SHP77 (cell line): ENCODE measurements at places on chromosomes 7 and 10.

GRCh38 chr10:123203393-123204126 is 49.4 kb downstream of the BUB3 start:
- peak; percentile 61 for DNase-seq

DNA sequence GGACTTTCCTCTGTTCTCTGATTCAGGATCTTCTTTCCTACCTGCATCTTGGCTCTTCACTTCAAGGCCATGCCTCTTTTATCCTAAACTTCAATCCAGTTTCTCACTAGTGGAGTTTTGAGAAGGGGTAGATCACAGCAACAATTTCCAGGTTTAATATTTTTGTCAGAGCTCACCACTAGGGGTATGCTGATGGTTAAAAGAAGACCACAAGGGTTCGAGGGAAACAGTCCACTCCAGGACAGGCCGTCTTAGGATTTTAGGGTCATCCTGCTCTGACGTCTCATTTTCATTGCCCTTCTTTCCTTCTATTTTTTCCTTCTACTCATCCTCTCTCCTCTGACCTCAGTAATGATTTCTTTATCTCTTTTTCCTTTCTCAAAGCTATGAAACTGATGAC is 11.3 kb downstream of the STAG3 start:
- DNase-seq: no peak

DNA sequence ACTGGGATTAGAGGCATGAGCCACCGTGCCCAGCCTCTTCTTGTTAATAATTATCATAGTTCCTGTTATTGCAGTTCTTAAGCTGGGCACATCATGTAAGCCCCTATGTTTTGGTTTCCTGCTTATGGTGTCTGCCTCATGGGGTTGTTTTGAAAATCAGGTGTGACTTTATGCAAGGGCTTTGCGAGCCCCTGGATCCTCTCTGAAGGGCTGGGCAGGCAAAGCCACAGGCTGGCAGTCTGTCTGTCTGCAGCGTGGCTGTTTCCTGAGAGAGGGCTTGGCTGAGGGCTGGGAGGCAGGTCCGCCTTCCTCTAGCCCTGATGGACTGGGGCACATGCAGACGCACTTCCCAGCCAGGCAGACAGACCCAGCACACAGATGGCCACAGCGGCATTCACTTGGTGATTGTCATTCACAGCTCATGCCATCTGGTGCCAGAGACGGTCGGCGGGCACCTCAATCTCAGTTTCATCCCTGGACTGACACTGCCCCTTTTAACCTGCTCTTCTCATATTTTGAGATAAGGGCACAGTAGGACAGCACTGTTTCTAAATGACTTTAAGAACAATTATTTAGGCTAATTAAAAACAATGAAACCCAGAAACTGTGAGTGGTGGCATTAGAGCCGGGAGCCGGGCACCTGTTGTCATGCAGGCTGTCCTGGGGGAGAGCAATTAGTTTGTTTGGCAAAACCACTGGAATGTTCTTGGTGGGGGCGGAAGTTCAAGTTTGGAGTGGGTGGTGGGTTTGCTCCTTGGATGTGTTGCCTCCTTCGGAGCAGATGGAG is 35.5 kb downstream of the RBM20 start:
- DNase-seq: peak; percentile 77

DNA sequence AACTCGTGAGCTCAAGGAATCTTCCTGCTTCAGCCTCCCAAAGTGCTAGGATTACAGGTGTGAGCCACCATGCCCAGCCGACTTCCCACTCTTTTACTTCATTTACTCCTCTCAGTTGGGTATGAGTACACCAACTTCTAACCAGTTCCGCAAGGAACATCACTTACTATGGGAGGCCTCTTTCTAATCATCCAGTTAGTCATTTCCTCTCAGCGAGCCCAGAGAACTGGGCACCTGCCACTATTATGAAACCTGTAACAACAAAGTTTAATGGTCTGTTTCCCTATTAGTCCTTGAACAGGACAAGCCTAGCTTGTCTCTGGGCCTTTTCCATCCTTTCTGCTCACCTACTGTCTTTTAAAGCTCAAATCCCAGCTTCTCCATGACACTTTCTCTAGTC is 88.8 kb downstream of the DNMBP start:
- no peak for DNase-seq

DNA sequence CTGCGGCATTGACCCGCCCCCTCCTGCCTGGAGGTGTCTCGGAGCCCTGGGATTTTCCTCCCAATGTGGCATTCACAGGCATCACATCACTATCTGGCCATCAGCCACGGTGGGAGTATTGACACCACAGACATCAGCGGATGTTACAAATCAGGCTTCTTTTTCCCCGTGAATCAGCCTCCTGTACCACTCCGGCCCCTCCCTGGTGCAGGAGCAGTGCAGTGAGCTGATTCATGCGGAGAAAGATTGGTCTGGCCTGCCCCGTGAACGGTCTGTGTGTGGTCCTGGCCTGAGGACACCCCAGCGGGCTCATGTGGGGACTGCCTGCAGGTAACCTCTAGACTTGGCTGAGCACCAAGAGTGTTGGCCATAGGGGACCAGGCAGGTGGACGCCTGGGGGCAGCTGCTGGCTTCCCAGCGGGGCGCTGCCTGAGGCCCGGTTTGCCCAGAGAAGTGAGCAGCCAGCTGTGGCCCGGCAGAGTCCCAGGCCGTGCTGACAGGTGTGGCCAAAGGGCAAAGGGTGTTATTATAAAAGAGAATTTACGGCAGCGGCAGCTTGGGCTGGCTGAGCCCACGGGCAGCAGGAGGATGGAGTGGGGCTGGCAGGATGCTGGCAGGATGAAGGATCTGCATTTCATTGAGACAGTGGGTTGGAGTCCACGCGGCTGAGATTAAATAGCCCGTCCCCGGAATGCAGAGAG is 32.1 kb upstream of the GNA12 start:
- peak; percentile 55 for DNase-seq

DNA sequence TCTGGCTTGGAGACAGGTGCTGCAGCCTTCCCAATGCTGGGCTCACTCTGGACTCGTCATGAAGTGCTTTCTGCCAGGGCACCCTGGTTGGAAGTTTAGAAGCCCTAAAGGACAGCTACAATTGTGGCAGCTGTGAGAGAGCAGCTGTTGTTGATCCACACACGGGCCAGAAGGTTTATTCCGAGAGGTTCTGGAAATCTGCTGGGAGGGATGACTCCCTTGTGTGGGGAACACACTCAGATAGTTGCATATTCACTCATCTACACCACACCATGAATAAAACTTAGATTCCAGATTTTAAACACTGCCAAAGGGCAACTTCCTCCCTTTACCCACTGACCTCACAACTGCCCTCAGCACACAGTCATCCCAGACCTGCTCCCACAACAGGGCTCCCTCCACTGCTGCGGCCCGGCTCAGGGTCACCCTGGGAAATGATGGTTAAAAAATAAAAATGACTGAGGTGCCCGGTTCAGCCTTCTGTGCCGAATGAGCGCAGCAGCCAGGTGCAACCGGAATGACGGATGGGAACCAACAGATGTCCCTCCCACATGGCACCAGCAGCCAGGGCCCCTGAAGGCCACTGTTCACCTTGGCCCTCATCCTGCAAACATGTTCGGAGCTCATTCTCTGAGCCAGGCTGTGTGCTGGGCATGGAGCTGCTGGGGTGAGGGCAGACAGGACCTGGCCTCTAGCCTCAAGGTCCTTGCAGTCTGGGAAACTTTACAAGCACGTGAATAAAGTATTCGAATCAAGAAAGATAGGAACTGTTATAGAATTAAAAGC is 40.2 kb downstream of the ASB13 start:
- DNase-seq: peak; percentile 69

- no peak for DNase-seq
Observed at GRCh38 chr7:81498176-81498575, 271.7 kb downstream of the HGF start.

DNA sequence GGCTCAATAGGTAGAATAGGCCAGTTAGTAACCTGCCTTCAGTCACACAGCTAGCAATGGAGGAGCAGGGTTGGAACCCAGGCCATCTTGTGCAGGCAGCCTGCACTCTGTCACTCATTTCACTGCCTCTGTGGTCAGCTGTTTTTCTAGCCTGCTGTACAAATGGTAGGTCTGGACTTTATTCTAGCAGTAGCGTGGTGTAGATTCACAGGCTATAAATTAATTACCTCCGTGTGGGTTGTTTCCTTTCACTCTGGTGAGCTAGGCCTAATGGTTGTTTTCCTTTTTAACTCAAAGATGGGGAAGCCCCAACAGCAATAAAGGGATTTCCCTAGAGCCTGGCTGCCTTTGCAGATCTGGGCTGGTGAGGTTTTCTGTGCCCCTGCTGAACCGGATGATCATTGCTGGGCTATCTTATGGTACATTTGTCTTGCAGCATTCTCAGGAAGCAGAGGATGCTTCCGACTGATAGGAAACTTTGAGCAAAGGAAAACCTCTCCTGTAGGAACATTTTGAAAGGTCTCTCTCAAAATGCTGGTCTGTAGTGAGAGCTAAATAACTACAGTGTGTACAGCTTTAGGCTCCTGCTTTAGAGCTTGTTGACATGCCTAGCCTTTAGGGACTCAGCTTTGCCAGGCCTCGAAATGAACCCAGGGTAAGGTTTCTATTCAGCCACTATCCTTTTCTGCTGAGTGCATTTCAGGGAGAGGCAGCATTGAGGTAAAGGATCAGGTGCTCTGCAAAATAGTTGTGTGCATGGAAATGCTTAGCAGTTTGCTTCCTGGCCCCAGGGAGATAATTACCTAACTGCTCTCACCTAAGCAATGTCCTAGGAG is 157.4 kb downstream of the ST7 start:
- DNase-seq: no peak

- DNase-seq: no peak
Observed at GRCh38 chr7:105876964-105877601, 684 bp upstream of the ATXN7L1 start.

- no peak for DNase-seq
Observed at GRCh38 chr7:127786184-127786583, 134.2 kb downstream of the SND1 start.

- no peak for DNase-seq
Observed at GRCh38 chr7:81993186-81993585, 223.3 kb upstream of the HGF start.

- DNase-seq: no peak
Observed at GRCh38 chr10:116669832-116670644, 49.3 kb downstream of the PNLIPRP2 start.

DNA sequence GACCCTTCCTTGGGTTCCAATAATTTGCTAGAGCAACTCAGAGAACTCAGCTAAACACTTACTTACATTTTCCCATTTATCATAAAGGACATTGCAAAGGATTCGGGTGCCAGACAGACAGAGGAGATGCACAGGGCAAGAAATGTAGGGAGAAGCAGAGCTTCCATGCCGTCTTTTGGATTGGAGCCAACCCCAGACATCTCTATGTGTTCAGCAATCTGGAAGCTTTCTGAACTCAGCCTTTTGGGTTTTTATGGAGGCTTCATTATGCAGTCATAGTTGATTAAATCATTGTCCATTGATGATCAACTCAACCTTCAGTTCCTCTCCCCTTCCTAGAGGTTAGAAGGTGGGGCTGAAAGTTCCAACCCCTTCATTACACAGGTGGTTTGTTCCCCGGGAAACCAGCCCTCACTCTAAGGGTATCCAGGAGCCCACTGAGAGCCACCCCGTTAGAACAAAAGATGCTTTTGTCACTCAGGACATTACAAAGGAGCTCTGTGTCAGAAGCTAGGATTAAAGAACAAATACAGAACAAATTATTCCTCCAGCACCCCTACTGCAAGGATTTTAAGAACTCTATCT is 211.9 kb upstream of the VSTM2A start:
- DNase-seq: no peak

- no peak for DNase-seq
Observed at GRCh38 chr10:84935772-84936171, 607.4 kb downstream of the CCSER2 start.

- DNase-seq: no peak
Observed at GRCh38 chr7:36637417-36637816, 86.9 kb downstream of the AOAH start.

DNA sequence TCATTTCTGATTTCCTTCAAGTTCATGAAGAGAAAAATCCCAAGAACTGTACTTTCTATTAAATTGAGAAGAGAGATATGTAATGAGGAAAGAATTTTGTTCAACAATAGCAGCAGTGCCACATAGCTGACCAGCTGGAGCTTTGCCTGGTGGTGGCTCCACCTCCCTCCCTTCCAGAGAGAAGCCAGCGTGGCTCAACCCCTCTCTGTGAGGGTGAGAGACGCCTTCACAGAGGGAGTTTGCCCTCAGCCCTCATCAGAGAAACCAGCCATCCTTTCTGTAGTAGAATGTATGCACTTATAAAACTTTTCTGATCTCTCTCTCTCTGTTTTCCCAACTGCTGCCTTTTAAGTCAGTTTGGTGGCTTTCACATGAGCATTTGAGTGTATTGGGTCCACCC is 20.5 kb upstream of the COL1A2 start:
- no peak for DNase-seq

DNA sequence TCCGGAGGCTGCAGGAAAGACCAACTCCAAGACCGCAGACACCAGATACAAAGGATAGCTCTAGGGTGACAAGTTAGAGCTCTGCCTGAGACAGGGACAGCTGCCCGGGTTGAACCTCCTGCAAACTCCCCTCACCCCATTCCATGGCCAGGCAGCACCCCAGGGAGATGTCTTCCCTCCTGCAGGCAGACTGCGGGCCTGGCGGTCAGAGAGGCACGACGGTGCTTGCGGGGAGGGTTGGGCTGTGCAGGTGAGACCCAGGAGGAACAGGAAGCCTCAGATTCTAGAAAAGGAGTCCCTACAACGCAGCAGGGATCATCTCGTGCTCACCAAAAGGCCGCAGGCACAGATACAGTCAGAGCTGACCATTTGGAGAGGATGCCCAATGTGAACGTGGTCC is 34.6 kb downstream of the CARD11 start:
- DNase-seq: no peak

GRCh38 chr7:47367369-47367768 is 214.5 kb downstream of the TNS3 start:
- DNase-seq: no peak

DNA sequence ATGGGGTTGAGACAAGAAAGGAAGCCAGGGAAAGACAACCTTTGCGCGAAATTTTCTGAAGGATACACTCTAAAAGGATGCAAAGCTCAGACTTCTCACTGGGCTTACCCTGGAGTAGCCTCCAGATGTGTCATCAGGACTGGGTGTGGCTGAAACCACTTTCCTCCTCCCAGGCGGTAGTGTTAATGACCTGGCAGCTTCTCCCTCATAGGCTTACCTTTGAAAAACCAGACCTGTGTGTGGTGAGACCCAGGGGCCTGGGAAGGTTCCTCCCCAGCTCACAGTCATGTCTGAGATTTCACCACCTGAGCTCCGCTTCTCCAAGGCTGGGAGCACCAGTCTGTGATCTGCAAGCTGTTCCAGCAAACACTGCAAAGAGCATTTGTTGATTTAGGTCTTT is 93.7 kb downstream of the EPC1 start:
- DNase-seq: no peak
